ENCODE measurements at places on chromosomes 6 and 20.

- DNase-seq, result no peak
Observed at GRCh38 chr6:97059473-97059872, 134.9 kb downstream of the KLHL32 start.

DNA sequence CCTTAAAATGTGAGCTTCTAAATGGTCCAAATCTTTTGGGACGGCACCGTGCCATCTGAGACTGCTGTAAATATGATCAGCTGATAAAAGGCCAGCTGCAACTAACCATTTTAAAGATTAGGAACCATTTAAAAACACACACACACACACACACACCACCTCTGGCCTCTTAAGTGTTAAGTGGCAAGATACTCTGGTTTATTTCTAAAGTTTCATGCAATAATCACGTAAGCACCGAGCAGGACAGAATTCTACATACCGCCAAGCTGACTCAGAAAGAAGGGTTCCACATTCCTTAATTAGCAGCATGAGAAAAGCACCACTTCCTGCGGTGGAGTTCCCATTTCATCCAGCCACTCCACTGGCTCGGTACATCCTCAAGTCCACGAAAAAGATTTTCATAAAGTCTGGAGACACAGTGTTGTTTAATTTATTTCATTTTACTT is 17.8 kb upstream of the ZNF217 start:
- DNase-seq, result no peak

- DNase-seq, result no peak
Observed at GRCh38 chr6:91672201-91672600, 1085.3 kb upstream of the MAP3K7 start.

DNA sequence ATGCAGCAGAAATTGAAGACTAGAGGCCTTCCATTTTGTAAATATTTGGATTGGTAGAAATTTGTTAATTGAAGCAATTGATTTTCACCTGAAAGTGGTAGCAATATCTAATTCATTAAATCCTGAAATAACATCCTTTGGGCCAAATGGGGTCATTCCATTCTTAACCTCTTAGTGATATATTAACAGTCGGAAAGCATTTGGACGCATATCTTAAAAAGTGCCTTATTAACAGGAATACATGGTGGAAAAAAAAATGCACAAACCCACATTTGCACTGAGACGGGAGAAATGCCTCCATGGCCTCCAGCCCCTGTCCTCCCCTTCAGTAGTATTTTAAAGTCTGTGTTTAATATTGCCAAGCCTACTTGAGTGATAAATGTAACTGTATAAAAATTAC is 205.5 kb downstream of the TFAP2B start:
- DNase-seq, result no peak

DNA sequence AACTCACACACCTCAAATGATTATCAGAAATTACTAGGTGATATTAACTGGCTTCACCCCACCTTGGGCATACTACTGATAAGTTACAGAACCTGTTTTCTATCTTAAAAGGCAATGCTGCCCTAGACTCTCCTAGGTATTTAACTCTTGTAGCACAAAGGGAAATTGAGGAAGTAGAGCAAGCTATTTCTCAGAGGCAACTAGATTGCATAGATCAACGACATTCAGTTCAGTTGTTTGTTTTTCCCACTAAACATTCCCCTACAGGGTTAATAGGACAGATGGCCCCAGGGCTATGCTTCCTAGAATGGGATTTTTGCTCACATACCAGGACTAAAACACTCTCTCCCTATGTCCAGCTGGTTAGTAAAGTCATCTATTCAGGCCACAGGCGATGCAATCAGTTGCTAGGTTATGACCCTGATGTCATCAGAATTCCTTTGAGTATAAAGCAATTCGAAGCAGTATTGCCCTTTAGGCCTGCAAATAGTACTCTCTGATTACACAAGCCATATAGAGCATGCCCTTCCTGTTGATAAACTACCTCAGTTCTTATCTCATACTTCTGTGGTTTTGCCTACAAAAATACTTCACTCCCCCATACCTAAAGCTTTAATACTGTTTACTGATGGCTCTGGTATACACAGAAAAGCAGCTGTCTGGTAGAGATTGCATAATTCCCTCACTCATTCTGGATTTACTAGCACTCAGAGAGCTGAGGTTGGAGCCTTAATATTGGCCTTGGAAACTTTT is 67.4 kb upstream of the ASCC3 start:
- no peak for DNase-seq

GRCh38 chr20:57198132-57199072 is 68.0 kb downstream of the BMP7 start:
- DNase-seq, result no peak

DNA sequence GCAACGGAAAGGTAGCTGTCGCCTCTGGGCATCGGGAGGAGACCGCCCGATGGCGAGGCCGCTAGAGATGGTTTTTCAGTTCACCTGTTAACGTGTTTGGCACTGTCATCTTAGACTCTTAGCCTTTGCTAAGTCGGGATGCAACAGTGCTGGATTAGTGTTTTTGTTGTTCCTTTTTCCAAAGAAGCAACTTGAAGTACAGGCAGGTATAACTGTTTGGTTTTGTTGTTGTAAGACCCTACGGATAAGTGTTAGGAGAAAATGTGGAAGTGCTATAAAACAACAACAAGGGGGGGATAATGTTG is 723 bp downstream of the MANEA start:
- DNase-seq, result peak; percentile 4

- DNase-seq, result no peak
Observed at GRCh38 chr6:170032706-170033309, 258.1 kb downstream of the DLL1 start.

DNA sequence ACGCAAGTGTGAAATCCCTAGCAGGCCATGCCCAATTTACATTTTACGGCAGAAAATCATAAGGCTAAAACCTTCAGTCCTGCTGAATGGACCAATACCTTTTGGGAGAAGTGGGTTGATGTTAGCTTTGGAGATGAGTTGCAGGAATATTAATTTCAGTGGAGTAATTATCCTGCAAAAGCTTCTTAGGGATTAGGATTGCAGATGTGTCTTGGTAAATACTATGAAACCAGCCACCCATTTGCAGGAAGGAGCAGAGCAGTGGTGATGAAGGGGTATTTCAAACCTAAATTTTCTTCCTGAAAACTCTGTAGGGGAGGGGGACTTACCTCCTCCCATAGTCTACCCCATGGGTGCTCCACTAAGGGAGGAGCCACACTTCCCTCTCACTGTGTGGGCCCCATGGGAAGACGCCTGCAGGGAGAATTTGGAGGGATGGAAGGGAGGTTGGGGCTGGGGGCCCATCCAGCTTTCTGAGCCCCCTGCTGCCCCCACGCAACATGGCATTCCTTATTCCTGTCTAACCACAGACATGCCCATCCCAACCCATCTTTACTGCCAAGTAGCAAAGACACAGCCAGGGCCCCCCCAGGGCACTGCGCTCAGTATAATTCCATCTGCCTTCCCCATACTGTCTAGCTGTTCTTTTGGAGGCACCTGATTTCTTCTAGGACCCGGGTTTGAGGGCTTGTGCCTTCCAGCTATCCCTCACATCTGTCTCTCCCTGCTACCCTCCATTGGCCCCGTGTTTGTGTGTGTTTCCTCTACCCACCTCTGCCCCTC is 14.6 kb upstream of the UQCC2 start:
- no peak for DNase-seq

DNA sequence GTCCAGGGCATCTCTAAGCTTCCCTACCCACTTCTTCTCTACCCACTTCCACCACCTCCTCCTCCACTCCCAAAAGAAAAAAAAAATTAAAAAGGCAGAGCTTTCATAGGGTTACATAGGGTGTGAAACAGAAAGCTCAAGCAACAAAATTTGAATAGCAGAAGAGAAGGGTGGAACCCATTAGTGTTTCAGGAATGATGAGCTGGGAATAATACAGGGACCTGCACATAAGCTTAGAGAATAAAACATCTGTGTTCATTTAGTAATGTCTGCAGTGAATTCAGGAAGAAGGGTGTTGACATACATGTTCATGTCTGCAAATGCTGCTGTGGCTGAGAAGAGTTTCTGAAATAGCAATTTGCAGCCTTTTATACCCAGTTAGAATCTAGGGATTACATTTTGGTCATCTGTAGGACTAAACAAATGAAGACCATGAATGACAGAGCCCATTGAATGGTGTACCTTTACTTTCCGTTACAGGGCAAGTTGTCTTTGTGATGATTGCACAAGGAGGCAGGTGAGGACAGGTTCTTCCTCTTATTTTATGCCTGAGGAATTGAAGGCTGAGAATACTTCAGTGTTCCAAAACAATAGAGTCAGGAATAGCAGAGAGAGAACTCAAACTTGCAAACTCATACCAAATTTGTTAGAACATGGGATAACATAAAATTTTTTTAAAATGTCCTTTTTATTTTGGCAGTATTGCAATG is 975.1 kb downstream of the TFAP2A start:
- no peak for DNase-seq

GRCh38 chr20:23680146-23680545 is 8.7 kb downstream of the CST4 start:
- no peak for DNase-seq

DNA sequence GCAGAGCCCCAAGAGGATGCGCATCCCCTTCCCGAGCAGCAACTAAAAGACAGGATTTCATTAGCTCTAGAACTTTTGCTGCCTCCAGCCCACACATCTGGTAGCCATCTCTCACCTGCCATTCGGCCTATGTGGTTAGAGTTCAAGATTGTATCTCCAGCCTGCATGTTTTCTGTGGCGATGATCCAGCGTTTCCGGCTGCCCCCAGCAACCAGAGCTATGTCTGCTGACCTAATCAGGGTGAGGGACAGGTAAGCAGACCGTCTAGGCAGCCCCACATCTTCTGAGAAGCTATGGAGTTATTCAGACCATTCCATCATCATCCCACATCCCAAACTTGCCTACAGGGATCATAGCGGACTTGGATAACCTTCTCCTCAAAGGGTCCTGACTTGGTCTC is 2.3 kb upstream of the CUL7 start:
- no peak for DNase-seq

DNA sequence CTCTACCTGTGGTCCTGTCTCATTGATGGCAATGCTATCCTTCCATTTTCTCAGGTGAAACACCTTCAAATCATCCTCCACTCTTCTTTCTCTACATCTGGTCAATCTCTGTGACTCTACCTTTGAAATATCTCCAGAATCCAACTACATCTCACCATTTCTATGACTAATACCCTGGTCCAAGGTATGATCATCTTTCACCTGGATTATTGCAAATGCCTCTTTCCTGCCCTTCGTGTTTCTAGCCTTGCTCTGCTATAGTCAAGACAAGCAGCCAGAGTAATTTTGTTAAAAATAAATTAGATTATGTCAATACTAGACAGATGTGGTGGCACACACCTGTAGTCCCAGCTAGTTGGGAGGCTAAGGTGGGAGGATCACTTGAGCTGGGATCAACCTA is 17.8 kb upstream of the BLCAP start:
- no peak for DNase-seq

DNA sequence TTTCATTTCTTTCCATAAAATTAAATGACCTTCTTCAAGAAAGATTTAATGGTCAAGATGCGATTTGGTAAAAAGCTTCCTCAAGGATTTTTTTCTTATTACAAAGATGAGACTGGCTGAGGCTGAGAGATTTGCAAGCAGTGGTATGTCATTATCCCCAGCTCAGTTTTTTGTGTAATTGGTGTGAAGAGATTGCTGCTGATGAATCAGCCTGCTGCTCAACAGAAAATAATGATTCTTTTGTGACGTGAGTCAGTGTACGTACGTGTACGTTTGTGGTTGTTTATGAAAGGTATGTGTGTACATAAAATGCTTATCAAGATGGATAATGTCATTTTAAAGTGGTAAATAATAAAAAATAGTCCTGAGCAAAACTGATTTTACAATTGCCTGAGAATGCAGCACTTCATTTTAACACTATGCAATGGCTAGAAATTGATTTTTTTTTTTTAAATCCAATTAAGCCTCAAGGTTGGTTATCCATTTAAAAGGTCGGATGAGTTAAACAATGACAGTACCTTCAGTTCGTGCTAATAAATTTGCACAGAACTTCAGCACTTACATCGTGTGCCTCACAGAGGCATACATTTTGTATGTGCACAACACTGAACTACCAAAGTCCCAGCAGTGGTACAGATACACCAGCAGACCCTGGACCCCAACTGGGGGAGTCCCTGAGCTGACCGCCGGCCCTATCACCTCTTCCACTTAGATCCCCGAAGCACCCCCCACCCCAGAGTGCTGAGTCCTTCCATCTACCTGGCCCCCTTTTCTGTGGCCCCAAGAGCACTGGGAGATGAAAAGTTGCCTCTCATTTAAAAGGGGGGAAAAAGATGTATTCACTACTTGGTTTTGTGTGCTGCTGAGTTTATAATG is 9.7 kb upstream of the NPEPL1 start:
- no peak for DNase-seq

DNA sequence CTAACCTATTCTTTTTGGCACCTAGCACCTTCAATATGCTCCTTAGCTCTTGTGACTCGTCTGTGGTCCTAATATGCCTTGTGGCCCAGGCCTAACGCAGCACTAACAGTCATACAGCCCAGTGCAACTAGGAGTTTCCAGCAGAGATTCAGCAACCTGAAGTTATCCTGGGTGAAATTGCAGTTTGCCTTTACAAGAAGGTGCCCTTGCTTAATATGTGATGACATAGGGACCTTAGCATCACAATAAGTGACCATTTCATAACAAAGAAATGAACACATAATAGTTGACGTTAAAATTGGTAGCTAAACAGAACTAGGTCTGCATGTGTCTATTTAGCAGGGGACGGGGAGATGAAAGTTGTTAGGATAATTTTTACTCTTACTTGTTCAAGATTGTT is 10.1 kb downstream of the FIG4 start:
- DNase-seq, result no peak

- DNase-seq, result no peak
Observed at GRCh38 chr6:44489910-44490604, 102.6 kb downstream of the CDC5L start.

DNA sequence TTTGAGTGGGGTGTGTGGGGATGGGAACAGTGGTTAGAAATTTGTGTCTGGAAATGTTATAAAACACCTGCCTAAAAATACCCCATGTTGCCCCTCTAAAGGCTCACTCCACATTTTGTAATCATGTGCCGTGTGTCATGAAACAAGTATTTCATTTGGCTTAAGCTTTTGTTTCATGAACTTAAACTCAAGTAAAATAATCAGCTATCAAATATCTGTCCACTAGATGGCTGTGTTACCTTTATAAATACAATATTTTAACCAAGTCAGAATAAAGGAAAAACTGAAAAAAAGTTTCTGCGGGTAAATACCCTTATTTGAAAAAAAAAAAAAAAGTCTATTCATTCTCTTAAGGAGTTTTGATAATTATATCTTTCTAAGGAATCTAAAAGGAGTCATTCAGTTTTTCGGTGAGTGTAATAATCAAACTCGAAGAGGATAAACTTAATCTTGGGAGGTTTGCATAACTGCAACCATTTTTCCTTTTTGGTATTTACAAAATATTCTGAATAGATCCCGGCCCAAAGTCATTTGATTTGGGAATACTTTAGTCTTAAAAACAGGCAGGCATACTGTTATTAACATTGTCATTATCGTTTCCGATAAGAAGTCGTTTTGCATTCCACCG is 29.9 kb upstream of the MTRF1L start:
- no peak for DNase-seq

GRCh38 chr20:3673221-3674070 is 8.4 kb downstream of the ADAM33 start:
- no peak for DNase-seq

- DNase-seq, result no peak
Observed at GRCh38 chr20:53981752-53982437, 88.5 kb downstream of the BCAS1 start.

GRCh38 chr6:85866370-85866730 is 223.7 kb upstream of the SYNCRIP start:
- DNase-seq, result no peak
